Immature natural killer cell (primary cell): ENCODE measurements at places on chromosomes 1 and 21.
A peak's percentile ranks its signal among the peaks of the same experiment; 100 is the strongest.

DNA sequence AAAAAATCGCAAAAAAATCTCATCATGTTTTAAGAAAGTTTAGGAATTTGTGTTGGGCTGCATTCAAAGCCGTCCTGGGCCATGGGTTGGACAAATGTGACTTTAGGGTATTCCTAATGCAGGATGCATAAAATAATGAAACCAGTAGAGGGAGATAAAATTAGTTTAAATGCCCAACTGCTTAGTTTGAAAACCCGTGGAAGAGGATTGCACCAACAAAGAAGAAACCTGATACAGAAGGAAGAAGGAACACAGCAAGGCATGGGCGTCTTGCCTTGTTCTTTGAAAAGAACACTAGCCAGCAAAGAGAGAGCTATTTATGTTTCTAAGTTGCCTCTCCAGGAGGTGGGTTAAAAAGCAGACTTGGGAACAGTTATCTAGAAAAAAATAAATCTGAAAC, 37.9 kb downstream of the WDR3 start:
- H3K27me3 ChIP-seq = no peaks in the 10 kb centered on the region
- H3K27ac ChIP-seq = no peak overlapping the region
- H3K4me3 ChIP-seq = no peak overlapping the region
- no peaks in the 10 kb centered on the region for H3K4me1 ChIP-seq
- DNase-seq = no peak

DNA sequence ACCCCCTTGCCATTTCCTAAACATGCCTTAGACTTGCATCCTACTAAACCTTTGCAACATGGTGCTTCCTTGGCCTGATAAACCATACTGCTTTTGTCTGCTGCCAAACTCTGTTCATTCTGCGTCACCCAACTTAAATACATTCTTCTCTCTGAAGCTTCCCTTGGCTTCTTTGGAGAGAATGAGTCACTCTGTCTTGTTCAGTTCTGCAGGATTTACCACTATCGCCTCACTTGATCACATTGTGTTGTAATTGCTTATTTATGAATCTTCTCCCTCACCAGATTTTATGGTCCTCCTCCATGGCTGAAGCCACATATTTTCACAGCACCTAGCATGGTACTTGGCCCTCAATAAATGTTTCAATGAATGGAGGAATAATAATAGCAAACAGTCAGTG, 21.7 kb upstream of the TUT4 start:
- H3K4me3 ChIP-seq = no peak overlapping the region
- H3K27ac ChIP-seq = no peak overlapping the region
- H3K4me1 ChIP-seq = peaks cover 28% of the 10 kb centered on the region
- H3K27me3 ChIP-seq = peaks cover 1% of the 10 kb centered on the region
- DNase-seq = no peak

- peaks cover 5% of the 10 kb centered on the region for H3K4me1 ChIP-seq
- DNase-seq = no peak
- no peak overlapping the region for H3K4me3 ChIP-seq
- no peak overlapping the region for H3K27ac ChIP-seq
- no peaks in the 10 kb centered on the region for H3K36me3 ChIP-seq
These were observed 502.0 kb downstream of the SMYD3 start for GRCh38 chr1:246005067-246005466.

DNA sequence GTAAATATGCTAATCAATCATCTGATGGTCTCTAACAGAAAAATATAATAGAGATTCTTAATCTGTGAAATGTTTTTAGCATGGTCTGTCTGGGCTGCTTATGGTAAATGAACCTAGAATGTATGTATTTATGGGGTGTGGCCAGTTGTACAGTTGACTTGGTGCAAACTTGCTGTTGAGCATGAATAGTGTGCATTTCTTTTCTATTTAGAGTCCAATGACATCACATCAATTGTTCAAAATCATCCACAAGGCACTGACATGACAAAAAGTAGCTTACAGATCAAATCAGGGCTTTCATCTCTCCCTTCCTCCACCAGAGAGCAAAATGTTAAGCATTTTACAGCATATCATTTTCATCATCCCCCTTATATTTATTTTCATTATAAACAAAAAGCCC, 1010.3 kb downstream of the KCNT2 start:
- no peaks in the 10 kb centered on the region for H3K4me1 ChIP-seq
- peaks cover 5% of the 10 kb centered on the region for H3K36me3 ChIP-seq
- H3K4me3 ChIP-seq = no peak overlapping the region
- H3K27ac ChIP-seq = no peak overlapping the region
- no peaks in the 10 kb centered on the region for H3K27me3 ChIP-seq

DNA sequence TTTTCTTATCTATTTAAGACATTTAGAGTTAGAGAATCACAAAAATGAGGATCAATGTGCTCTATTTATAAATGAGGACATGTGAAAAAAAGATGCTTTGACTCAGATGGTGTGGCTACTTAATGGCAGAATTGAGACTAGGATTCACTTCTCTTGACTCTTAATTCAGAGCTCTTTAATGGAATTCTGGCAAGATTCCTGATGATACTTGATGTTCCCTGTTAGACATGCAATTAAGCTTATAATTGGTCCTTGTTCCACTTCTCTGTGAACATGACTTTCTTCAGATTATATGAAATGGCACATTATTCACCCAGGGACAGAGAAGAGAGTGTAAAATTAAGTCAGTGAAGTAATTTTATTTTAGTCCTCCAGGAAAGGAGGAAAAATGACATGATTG, 165.3 kb downstream of the LRRC7 start:
- DNase-seq = no peak
- H3K4me1 ChIP-seq = no peaks in the 10 kb centered on the region
- H3K4me3 ChIP-seq = no peak overlapping the region
- no peaks in the 10 kb centered on the region for H3K27me3 ChIP-seq

GRCh38 chr1:117067533-117068370, 7.6 kb downstream of the TTF2 start:
- no peaks in the 10 kb centered on the region for H3K27me3 ChIP-seq
- H3K36me3 ChIP-seq = peaks cover 10% of the 10 kb centered on the region
- H3K4me3 ChIP-seq = no peak overlapping the region
- H3K27ac ChIP-seq = no peak overlapping the region
- no peak for DNase-seq

DNA sequence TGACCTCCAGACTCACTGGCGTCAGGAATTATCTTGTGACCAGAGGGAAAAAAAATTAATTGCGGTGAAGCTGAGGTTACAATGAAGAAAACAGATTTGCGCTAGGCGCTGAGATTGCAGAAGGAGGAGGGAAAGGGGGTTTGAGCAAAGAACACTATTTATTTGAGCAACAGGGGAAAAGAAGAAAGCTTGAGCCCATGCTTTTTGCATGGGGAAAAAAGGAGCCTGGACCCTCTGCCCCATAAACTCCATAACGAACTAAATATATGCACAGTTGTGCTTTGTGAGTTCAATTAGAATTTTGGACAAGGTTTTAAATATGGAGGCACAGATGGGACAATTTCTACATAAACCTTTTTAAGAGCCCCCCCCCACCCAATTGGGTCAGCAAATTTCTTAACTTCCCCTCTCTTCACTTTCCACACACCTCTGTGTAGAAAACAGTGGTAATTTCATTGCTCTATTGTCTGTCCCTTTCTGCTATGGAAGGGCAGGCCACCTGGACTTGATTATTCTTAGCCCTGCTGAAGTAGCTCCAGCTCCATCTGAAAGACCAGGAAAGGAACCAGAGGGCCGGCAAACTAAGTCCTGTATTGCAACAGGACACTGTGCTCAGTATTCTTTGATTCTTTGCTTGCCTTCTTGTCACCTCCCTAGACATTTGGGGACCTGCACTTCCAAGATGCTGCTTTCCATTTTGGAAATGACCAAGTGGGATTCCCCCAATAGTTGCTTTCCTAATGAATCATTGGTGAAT, 862 bp upstream of the ID3 start:
- no peak for DNase-seq
- peak overlapping the region; percentile 90 for H3K4me3 ChIP-seq
- H3K36me3 ChIP-seq = no peaks in the 10 kb centered on the region
- H3K27ac ChIP-seq = peak overlapping the region; percentile 72
- H3K4me1 ChIP-seq = peaks cover 40% of the 10 kb centered on the region
- peaks cover 24% of the 10 kb centered on the region for H3K27me3 ChIP-seq

- H3K4me3 ChIP-seq = no peak overlapping the region
- DNase-seq = no peak
- peaks cover 6% of the 10 kb centered on the region for H3K4me1 ChIP-seq
- H3K27me3 ChIP-seq = no peaks in the 10 kb centered on the region
These were observed 258.7 kb upstream of the DMRTA2 start for GRCh38 chr1:50681931-50682330.

DNA sequence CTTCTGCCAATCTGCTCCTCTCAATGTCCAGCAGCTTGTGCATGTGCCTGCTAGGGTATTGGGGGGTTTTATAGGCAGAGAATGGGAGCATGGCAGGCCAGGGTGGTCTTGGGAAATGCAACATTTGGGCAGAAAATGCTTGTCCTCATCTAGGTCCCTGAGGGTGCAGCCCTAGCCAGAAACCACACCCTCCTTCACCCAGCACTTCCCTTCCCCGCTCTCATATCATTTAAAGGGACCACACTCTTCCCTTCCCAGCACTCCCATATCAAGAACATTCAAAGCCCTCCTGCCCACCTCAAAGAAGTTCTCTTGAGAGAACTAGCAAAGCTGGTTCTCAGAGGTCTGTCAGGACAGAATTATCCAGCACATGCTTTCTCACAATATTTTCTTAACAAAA, 62.1 kb downstream of the HSD3B1 start:
- no peaks in the 10 kb centered on the region for H3K36me3 ChIP-seq
- no peaks in the 10 kb centered on the region for H3K4me1 ChIP-seq
- H3K4me3 ChIP-seq = no peak overlapping the region
- H3K27me3 ChIP-seq = no peaks in the 10 kb centered on the region
- no peak overlapping the region for H3K27ac ChIP-seq

DNA sequence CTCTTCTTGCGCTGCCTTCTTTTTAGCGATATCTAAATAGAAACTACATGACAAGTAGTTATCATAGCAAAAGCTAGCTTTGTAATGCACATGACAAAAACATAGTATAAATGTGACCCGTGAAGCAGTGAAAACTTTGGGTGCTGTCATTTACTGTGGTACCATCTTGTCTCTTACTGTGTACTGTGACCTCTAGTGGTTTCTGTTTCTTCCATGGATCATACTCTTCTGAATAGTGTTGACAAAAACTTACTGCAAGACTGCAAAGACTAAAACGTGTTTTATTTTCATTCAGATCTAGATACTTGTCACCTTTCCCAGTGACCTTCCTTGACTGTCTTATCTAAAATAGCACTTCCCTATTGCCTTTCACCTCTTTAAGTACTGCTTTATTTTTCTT, 6.1 kb downstream of the RLF start:
- H3K27me3 ChIP-seq = no peaks in the 10 kb centered on the region
- H3K36me3 ChIP-seq = no peaks in the 10 kb centered on the region
- DNase-seq = no peak
- H3K4me3 ChIP-seq = no peak overlapping the region
- no peak overlapping the region for H3K27ac ChIP-seq
- H3K4me1 ChIP-seq = peaks cover 35% of the 10 kb centered on the region
